ENCODE measurements at places on chromosomes 12 and 14.

- DNase-seq: no peak
Observed at GRCh38 chr12:69247268-69248018, 8.1 kb downstream of the CPSF6 start.

GRCh38 chr12:124451016-124451415, 116.4 kb downstream of the NCOR2 start:
- DNase-seq: no peak

- no peak for DNase-seq
Observed at GRCh38 chr12:23671881-23672280, 277.6 kb downstream of the SOX5 start.

DNA sequence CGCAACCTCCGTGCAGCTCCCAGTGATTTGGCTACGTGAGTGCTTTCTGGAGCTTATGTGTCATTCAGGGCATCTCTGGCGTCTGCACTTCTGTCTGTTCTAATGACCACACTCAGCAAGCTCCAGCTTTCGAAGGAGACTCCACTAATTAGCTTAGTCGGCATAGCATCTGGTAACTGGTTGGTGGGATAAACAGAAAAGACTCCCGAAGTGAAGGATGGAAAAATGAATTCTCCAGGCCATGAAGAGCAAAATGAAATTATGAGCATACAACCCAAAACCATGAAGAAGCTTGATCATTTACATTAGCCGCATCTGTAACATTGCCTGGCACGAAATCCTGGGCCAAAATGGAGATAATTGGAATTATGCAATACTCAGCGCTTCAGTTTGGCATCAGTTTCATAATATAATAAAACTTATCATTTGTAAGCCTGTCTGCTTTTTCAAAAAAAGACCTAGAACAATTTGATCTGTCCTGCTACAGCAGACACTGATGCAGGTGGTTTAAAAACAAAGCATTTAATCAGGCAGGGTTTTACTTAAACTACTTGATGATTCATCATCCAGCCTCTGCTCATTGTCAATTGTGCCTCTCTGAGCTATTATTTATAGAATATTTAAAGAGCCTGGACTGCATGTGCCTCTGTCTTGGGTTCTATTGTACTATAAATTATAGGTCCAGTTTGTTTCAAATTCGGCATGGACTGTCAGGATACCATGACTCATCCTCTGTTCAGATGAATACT, 87.4 kb downstream of the SYT1 start:
- no peak for DNase-seq

GRCh38 chr12:105288311-105288996, 42.0 kb upstream of the C12orf75 start:
- no peak for DNase-seq

DNA sequence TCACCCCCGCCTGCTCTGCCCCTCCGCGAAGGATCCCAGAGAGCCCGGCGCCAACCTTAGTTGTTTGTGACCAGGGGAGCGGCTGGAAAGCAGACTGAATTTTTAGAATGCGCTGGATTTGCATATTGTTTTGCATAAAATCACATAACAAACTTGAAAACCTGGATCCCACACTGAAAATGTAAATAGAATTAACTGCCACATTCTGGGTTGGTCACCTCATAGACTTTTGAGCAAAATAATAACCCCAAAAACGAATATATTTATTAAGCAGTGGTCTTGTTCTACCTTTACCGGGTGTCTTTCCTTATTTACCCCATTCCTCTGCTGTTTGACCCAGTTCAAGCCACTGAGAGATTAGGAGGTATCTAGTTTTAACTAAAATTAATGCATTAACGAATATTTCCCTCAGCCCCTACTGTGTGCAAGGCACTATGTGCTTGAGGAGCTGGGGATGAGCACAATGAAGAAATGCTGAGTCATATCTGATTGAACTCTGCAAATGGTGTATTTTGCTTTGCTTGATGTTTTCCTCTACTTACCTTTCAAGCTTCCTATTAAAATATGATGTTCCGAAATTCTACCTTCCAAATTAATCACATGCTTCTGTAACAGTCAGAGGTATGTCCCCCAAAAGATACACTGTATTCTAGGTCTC, 438 bp upstream of the EGLN3 start:
- no peak for DNase-seq

- no peak for DNase-seq
Observed at GRCh38 chr12:131121705-131122405, 168.1 kb downstream of the ADGRD1 start.

GRCh38 chr12:6250343-6250742, 50.1 kb downstream of the CD9 start:
- no peak for DNase-seq

DNA sequence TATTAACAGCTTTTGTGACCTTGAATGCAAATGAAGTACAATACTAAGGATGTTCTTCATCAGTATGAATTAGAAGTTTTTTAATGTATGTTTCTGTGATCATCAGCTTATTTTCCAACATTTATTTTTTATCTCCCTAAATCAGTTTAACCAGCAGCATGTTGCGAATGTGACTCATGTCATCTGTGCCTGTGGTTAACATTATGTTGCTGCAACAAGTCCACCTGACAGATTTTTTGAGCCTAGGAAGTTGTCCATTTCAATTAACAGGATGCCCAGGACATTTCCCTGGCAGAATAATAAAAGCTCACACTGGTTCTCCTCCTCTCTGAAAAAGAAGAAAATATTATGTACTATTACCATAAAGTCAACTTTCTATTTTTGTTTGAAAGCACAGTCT, 155.5 kb downstream of the SYT1 start:
- no peak for DNase-seq

- no peak for DNase-seq
Observed at GRCh38 chr12:108424026-108424425, 84.9 kb upstream of the CMKLR1 start.

All from activated CD4-positive, alpha-beta T cell treated with anti-CD3 and anti-CD28 coated beads, Interleukin-2, amount 50 U/mL, for 4 hours (primary cell).